Right forelimb (tissue), 1 donor: ENCODE measurements at places on chromosomes 5 and 9.

DNA sequence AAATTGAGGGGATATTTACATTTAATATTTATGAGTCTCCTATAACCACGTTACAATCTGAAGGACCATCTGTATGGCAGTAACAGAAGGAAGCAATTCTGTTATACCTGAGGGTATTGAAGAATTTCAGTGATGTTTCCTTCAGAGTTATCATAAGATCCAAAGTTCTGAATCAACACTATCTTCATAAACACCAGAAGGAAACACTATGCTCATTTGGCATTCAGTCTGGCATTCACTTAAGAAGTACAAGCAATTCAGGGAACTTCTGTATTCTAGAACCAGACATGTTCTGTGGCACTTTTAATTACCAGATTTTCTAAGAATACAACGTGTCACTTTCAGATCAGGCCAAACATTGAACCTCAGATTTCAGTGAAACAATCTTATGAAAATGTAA is 9.6 kb downstream of the DAB2 start:
- no peak for DNase-seq

- DNase-seq, result no peak
Measured at GRCh38 chr5:174491761-174492350, 232.5 kb upstream of the MSX2 start.

DNA sequence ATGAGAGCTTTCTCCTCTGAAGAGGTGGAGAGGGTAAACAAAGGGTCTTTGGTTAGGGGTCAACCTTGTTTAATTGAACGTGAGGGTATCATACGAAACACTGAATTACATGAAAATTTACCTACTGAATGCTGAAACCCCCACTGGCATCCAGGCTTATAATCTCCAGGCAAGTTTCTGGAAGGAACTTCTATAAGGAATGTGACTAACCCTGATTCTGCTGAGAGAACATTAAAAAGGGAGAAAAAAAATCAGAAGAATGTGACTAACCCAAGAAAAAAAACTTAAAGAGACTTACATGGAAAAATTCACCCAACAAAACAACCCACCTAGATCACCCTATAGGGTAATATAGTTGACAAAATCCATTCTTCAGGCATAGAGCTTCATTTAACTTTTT is 55.5 kb downstream of the APC start:
- DNase-seq, result no peak

- no peak for DNase-seq
Measured at GRCh38 chr5:100840370-100840769, 62.7 kb downstream of the ST8SIA4 start.

DNA sequence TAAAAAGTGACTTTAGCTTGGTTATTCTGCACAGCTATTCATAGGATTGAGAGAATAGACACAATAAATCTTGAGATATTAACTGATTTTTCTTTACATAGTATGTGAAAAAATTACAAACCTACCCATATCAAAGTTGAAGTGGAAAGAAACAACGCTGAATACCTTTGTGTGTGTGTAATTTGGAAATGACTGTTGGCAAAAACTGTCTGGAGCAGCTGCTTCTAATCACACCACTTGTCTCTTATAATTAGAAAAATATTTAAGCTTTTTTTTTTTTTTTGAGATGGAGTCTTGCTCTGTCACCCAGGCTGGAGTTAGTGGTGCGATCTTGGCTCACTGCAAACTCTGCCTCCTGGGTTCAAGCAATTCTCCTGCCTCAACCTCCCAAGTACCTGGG is 110.8 kb upstream of the POC5 start:
- DNase-seq, result no peak

DNA sequence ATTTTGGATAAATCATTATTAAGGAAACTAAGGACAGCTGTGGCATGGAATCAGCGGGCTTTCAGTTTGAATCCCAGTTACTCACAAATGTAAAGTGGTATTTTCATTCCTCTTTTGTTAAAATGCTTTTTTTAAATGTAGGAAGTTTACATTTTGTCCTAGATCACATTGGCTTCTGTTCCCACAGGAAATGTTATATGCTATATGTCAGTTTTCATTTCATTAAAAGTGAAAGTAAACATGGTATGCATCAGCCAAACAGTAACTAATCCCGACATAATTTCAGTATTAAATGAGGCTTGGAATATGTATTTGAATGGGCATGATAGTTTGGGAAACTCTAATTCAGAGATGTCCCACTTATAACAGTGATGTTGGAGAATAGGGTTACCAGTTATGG is 18.6 kb upstream of the SMIM15 start:
- no peak for DNase-seq
